ENCODE measurements at places on chromosomes 12 and 14.
A peak's percentile ranks its signal among the peaks of the same experiment; 100 is the strongest.

DNA sequence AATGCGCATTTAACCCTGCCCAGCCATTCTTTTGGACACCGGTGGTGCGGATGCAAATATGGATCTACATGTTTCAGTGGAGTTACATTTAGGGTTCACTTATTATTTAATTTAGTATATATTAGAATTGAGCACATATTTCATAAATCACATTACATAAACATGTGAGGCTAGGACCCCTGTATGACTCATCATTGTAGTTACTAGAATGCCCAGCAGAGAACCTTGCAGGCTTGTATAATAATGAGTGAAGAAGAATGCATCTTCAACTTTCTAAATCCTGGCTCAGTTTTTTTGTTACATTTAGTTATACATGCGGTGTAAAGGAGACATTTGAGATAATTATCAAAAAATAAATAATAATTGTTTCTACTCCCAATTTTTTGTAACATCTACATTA is 369.0 kb downstream of the ATP23 start:
- peak; percentile 75 for DNase-seq

DNA sequence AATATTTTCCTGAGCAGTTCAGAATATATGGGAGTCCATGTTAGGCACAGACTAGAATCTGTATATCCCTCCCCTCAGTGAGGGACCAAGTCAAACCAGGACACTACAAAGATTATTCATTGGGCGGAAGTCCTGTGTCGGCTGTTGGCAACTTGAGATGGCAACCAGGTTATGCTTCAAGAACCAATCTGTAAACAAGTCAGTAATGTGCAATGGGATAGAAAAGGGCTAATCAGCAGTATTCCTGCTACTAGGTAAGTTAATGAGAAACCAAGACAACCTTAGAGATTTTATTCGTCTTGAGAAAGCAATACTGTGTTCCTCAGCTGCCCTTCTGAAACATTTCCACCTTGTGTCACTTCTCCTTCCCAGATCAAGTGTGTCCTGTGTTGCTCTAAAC is 26.4 kb downstream of the ARG2 start:
- no peak for DNase-seq

DNA sequence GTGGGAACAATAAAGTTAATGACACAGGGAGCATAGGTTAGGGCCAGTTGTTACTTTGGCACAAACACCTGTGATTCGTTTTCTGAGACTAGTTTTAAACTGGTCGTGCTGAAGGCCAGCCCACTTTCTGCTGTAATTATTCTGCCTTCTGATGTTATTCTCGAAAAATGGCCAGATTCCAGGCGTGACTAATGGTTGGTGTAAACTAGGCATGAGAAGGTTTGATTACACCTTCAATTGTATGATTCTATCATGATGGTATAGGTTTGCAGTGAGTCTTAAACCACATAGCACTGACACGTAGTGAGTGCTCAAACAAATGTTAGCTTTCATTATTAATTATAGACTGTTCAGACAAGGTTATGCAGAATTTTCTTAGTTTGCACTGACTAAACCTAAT is 39.0 kb downstream of the CKB start:
- peak; percentile 40 for DNase-seq

DNA sequence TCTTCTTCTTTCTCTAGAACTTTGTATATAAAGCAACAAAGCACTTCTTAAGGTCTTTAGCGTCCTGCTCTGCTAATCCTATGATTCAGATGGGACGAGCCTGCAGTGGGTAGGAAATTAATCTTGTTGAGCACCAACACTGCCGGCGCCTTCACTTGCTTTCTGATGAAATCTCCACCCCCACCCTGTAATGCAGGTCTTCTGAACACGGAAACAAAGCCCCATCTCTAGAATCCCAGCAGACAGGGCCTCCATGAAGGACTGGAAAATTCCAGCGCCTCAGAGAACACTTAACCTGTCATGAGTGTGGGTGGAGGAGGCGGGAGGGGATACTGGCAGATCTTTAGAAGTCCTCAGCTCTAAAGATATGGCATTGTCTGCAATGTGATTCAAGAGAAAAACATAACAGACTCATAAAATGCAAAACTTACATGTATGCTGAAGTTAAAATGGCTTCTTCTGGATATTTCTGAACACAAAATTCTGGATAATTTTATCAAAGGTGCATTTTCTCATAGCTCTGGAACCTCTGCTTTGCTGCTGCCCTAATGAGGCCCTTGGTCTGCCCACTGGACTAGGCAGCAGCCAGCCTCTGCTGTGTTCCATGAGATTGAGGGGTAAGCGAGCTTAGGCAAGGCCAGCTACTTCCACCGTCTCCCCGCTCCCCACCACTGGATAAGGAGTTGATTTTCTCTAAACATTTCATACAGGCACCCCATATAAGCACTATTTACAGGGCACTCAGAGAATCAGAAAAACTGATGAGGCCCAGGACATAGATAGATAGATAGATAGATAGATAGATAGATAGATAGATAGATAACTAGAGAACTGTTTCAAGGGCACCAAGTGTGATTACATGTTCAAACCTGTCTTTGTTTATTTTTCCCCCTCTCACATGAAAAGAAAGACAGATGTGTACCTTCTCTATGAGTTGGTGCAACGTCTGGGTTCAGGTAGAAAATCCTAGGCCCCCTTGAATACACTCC is 43.1 kb downstream of the ZFP36L1 start:
- DNase-seq = no peak

DNA sequence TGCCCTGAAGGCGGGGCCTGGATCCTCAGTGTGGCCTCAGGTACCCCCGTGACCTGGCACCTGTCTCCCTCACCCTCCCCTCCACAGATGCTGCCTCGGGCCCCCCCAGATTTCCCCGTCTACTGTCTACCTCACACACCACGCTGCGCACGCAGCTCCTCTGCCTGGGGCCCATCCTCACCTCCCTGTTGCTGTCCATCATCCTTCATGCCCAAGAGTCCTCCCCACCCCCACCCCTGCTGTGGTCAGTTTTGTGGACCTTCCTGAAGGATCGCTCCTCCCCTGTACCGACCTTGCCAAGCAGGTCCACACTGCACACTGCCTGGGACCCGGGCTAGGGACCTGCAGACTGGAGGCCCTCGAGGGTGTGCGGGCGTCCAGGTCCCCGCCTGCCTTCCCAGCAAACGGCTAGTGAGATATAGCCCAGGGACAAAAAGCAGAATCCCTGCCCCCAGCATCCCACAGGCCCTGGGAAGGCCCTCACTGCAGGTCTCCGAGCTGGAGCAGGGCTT is 197.4 kb upstream of the DIO3 start:
- DNase-seq = no peak

GRCh38 chr12:74775276-74775675 is 237.6 kb downstream of the ATXN7L3B start:
- DNase-seq = peak; percentile 16

DNA sequence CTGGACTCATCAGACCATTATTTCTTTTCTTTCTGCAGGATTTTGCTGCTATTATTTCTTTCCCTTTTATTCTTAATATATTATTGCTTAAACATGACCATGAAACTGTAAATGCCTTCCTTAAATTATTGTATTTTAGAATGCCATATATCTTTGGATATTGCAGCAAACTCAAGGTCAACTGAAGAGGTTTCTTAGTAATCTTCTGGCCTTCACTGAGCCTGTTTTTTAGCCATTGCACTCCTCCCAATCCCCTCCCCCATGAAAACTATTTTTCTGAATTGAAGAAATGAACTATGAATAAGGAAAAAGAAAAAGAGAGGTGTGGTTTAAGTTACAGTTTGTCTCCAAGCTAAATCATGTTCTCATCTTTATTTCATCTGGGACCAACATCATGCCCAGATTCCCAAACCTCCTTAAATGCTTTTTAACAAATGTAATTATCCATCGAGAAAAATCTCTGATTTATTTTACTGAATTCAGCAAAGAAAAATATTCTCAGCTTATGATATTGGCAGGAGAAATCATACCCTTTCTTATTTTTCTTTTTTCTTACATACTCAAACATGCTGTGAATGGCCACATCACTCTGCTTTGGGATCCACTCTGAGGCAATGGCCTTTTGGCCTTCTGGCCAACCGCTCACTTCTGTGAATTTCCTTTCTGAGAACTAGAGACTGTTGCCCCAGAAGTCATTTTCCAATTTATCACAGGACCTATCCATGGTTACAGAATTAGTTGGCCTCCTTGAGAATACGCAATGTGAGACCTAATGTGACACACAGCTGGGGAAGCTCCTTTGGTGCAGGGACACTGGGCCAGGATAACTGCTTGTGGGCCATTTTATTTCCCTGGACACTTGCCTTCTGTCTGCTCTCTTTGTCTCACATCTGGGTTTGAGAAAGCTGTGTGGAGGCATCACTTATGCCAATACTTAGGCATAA is 50.9 kb downstream of the IGF1 start:
- DNase-seq = no peak

GRCh38 chr12:44287545-44287944 is 451.7 kb downstream of the TMEM117 start:
- peak; percentile 31 for DNase-seq

GRCh38 chr12:64120568-64120967 is 101.5 kb downstream of the KICS2 start:
- DNase-seq = no peak

DNA sequence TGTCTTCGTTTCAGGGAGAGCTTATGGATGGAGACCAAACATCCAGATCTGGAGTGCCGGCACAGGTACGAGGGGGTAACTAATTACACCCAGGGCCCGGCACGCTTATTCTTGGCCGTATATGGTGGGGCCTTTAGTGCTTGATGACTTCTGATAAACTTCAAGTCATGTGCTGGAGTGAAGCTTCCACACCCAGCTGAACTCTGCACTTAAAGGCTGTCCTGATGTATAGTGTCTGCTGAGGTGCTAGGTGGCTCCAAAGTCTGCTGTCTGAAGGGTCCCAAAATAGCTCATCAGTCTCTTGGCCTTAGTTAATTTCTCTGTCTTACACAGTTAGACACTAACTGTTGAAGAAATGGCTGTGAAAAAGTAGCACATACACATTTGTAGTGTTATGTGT is 17.9 kb downstream of the RNF34 start:
- no peak for DNase-seq

GRCh38 chr12:25794571-25794970 is 163.9 kb upstream of the RASSF8 start:
- no peak for DNase-seq

GRCh38 chr12:56115329-56115728 is 1.1 kb upstream of the RPL41 start:
- DNase-seq = no peak

DNA sequence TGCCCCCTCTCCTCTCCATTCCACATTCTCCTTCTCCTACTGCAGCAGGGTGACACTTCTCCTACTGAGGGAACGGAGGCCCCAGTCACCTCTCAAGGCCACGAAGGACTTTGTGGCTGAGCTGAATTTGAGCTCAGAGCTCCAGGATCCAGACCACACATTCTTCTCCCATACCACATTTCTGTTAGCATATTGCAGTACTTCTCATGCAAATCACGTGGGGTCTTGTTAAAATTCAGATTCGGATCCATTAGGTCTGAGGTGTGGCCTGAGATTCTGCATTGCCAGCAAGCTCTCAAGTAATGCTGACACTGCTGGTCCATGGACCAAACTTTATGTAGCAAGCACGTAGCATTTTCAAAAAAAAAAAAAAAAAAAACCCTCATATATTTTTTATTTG is 9.6 kb upstream of the IFI27L2 start:
- no peak for DNase-seq

GRCh38 chr14:52269100-52269499 is 1.6 kb downstream of the PTGDR start:
- DNase-seq = no peak

GRCh38 chr14:66758031-66758613 is 250.2 kb downstream of the GPHN start:
- no peak for DNase-seq

GRCh38 chr12:95102916-95103671 is 29.7 kb upstream of the NR2C1 start:
- peak; percentile 68 for DNase-seq

DNA sequence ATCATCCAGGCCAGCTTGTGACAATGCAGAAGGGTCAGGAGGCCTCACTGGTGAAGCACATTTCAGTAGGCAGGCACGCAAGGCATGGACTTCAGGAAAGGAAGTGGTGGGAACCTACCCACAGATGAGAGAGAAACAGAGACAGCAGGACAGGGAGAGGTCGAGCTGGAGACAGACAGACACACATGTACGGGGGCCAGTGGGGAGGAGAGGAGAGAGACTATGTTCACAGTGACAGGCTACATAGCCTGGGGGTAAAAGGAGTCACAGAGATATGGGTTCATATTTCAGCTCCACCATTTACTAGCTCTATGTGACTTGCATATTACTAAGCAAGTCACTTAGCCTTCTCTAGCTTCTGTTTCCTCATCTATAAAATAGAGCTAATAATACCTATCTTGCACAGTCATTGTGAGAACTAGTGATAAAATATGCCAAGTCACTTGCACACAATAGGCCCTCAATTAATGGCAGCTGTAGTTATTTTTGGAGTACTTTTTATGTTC is 91.1 kb upstream of the FUT8 start:
- DNase-seq = no peak

- no peak for DNase-seq
Observed at GRCh38 chr14:68594737-68595380, 198.0 kb downstream of the ZFP36L1 start.

DNA sequence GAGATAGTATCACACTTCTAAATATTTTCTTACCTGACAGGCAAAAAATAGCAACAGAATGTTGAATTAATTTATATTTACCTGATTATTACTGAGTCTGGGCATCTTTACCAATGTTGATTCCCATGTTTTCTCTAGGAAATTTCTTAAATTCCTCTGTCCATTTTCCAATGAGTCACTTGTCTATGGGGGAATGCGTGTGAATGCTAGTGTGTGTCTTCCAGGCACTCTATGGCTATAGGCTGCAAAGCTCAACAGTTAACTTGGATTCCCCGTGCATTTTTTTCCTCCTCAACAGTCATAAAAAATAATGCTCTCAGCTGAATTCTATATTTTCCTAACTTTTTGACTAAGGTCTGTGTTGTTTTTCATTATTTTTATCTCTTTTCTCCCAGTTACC is 1385.8 kb upstream of the FLRT2 start:
- peak; percentile 80 for DNase-seq

DNA sequence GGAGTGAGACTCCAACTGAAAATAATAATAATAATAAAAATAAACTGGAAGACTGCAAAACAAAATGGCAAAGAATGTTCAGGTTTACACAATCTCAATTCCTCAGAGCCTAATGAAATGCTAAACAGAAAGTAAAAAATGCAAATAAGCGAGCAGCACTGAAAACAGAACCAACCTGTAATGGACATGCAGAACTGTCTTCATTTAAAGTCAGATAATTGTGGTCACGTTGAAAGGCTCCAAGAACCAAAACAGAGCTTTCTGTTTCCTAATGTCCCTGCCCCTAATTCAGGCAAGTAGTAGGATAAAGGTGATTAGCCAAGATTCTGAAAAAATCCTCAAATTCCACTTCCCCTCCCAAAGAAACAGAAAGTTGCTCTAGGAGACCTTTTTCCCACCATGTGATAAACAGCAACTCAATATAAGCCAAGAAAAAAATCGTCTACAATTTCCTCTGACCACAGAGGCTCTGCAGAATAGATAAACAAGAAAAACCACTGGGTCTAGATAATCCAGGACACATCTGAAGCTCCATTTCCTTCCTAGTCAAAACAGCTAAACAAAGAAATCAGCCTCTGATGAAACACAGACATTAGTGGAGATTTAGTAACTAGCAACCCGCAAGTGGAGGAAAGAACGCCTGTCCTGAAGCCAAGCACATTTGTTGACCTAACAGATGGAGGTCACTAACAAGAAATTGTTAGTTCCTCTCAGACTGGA is 3.0 kb downstream of the MIS18BP1 start:
- peak; percentile 19 for DNase-seq
